ENCODE measurements at places on chromosomes 12 and 14. TPM values are rescaled to one million over a fixed set of nuclear protein-coding genes. Genes with fewer than 3 reads are reported as not detected.
A peak's percentile ranks its signal among the peaks of the same experiment; 100 is the strongest.

The TAS2R30 gene
- 5.3 TPM for total RNA-seq

DNA sequence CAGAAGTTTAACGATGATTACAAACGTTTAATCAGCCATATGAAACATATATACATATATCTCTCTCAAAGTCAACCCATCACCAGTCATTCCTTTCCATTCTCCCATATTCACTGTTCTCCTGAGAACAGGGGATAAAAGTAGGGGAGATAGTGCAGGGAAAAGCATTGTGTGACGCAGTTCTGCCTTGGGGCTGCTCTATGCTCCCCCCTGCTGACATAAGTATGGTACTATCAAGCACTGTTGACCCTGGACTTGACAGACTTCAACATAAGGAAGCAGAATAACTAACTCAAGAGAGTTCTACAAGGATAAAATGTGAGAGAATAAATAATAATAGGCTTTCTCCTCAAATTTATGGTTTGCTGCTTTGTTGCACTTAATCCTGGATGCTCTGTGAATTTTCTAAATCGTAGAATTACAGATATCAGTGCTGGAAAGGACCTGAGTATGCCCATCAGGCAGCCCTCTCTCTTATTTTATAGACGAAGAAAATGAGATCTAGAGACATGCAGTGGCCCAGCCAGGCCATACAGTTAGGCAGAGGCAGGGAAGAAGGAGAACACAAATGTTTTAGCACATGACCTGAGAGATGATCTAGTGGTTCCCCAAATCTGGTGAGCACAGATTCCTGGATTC is 87.2 kb downstream of the SCN8A start:
- DNase-seq, result peak; percentile 13

The PLEKHG7 gene
- total RNA-seq, result not detected

- no peak for DNase-seq
Measured at GRCh38 chr14:105471823-105472485, 2.7 kb upstream of the CRIP2 start.

GRCh38 chr12:116135209-116135930 is 142.1 kb downstream of the MED13L start:
- no peak for DNase-seq

The BIN2 gene
- 159 TPM for total RNA-seq

The REM2 gene
- total RNA-seq, result 6.2 TPM

The GPX2 gene
- total RNA-seq, result not detected

- no peak for DNase-seq
Measured at GRCh38 chr12:96211988-96212387, 17.8 kb downstream of the ELK3 start.

The SAMD15 gene
- total RNA-seq, result 0.27 TPM

DNA sequence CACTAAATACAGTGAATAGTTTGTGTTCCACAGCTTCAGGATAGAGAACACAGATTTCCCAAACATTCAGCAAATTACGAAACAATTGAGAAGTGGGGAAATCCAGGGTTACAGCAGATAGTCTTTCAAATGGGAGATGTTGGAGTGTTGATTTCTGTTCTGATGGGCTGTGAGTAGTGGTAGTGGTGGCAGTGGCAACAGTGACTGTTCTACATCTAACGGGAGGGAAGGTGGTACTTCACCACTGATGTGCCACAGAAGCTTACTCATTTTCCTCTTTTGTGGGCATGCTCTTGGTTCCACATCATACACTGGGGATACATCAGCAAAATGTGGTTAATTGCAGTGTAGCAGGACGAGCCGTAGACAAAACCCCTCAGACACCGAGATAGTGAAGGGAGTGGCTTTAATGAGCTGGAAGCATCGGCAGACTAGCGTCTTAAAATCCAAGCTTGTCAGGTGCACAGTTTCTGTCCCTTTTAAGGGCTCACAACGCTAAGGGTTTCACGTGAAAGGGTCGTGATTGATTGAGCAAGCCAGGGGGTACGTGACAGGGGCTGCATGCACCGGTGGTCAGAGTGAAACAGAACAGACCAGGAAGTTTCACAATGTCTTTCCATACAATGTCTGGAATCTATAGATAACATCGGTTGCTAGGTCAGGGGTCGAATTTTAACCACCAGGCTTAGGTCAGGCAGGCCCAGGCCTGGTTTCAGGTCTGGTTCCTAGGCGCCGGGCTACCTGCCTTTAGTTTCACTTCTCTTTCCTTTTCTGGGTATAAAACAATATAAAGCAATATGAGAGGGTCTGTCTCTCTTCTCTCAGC is 330.6 kb upstream of the FBXO33 start:
- DNase-seq, result no peak

DNA sequence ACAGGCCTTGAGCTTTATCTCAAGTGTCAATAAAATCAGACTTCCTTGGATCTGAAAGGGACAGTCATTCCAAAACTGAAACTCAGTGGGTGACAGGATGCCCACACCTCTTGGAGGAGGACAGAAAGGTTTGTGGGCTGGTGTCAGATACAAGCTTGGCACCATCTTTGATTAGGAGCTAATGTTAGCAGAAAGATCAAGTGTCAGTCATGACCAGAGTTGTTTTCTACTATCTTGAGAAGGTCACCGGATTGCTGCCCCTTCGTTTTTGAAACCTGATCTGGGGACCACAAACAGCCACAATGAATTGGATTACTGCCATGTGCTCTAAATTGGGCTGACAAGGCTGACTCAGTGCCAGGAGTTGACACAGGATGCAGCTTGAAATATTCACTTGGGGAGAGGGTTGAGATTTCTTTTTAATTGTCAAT is 88.3 kb downstream of the OTOGL start:
- DNase-seq, result no peak

The LRP1-AS gene
- total RNA-seq, result not detected

- no peak for DNase-seq
Measured at GRCh38 chr12:117857632-117858612, 110.9 kb downstream of the KSR2 start.

The LHX5 gene
- total RNA-seq, result not detected

DNA sequence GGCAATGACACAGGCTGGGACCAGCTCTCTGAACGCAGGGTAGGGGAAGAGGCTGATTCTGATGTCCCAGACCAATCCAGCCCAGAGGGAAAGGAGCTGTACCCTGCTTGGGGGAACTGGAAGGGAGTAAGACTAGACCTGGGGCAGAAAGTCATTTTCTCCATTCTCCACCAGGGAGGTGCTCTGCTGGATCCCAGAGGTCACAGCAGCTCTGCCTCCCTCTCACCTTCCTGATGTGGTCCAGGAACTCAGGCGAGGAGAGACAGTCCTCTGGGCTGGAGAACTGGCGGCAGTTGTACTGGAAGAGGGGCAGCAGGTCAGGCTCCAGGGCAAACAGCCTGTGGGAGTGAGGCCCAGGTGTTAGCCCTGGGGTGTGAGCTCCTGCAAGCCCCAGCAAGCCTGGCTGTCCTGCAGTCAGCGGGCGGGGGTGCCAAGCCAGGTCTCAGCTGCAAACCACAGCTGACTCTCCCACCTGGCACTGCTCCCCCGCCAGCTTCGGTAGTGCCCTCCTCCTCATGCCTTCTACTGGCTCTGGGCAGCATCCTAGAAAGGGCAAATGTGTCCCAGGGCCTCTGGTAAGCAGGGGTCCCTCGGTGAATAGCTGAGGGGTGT is 1.9 kb downstream of the NGB start:
- no peak for DNase-seq

DNA sequence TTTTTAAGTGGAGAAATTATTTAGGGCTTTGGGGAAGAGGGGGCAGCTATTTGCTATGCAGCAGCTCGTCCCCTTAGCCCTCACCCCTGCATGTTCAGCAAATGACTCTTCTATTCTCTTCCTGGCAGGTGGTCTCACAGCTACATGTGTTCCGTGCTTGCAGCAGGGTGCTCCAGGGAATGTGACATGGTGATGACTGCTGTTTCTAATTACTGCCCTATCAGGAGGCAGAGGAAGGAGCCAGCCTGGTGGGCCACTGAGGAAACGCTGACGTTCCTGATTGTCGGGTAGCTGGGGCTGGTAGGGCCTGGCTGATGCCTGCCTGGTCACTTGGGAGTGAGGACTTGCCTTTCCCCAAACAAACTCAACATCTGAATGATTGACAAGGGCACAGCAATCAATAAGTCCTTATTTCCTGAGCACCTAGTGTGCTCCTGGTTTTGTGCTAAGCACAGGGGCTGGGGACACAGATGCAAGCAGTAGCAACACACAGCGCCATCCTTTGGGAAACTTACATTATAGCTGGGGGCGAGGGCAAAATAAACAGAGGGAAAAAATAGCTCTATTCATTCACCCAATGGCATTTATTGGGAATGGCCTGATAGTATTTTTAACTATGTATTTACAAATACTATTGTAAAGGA is 377.8 kb downstream of the FUT8 start:
- no peak for DNase-seq

The GLT8D2 gene
- not detected for total RNA-seq

Data from naive thymus-derived CD4-positive, alpha-beta T cell (primary cell).